COR-L47 (cell line): ENCODE measurements at places on chromosomes 4 and X.

GRCh38 chr4:128782076-128782715 is 27.3 kb upstream of the JADE1 start:
- DNase-seq: peak; percentile 20

DNA sequence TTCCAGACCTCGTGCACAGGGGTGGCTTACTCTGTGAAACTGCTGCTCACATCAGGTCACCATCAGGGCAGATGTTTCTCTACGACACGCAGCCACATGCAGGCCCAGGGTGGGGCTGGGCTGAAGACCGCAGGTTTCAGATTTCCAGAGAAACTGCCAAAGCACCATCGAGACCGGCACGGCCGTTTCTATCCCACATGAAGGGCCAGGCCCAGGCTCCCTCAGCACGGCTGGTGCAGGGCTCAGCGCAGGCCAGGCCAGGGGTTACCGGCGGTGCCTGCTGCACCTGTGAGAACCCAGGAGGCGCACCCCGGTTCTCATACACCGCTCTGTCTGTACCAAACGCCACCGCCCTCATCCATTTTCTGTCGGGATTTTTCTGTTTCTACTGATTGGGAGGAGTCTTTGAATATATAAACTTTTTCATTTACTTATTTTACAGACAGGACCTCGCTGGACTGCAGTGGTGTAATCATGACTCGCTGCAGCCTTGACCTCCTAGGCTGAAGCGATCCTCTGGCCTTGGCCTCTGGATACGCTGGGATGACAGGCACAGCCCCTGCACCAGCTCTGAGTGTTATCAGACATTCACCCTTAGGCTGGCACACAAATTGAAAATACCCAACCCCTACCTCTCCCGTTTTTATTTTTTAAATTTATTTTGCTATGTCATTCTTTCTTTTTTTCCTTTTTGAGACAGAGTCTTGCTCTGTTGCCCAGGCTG is 17.1 kb downstream of the CTBP1 start:
- DNase-seq: no peak

DNA sequence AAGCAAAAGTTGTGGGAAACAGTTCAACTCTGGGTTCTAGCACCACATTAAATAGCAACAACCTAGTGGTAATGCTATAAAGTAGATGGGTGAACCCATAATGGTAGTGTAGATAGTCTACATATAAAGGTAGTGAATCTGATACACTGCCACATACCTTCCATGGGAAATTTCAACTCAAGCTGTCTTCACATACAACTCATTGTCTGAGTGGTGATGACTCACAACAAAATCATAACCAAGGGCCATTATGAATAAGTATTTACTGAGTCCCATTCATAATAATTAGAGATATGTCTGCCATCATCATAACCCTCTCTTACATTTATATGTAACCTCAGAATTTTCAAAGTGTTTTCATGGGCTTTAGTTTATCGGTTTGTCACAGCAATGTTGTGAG is 34.8 kb downstream of the EGF start:
- no peak for DNase-seq

- DNase-seq: no peak
These were observed 26.1 kb downstream of the COQ2 start for GRCh38 chr4:83258461-83258860.

DNA sequence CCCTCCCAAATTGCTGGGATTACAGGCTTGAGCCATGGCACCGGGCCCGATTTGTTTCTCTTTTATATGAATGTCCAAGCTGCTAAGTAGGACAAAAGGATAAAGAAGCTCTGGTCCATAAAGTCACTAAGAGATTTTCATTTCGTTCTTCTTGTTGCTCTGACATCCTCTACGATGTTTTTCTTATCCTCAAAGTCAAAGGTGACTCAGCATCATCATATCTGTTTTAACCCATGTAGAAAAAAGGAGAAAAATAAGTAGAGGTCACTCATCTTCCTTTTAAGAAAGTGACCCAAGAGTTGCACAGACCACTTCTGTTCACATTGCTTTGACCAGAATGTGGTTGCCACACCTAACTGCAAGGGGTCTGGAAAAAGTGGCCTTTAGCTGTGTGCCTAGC is 29.3 kb upstream of the DYNLT3 start:
- no peak for DNase-seq

DNA sequence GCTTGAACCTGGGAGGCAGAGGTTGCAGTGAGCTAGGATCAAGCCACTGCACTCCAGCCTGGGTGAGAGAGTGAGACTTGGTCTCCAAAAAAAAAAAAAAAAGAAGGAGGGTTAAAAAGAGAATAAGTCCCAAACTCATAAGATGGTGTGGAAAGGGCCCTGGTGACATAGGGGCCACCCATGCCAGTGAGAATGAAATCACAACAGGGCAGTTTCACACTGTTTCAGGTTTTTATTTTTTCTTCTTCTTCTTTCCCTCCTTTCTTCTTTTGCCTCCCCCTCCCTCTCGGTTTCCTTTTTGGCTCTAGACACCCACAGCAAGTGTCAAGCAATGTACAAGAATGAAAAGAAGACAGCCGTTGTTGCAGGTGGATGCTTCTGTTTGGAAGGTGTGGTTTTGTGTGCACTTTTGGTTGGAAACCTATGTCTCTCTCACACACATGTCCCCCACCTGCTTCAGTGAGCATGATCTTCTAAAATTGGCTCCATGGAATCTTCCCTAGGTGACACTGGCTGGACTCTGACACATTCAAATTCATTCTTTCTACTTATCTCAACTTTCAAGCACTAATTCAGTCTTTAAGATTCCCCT is 14.4 kb upstream of the TLR8 start:
- no peak for DNase-seq

GRCh38 chrX:30943984-30944383 is 54.9 kb upstream of the TAB3 start:
- no peak for DNase-seq

DNA sequence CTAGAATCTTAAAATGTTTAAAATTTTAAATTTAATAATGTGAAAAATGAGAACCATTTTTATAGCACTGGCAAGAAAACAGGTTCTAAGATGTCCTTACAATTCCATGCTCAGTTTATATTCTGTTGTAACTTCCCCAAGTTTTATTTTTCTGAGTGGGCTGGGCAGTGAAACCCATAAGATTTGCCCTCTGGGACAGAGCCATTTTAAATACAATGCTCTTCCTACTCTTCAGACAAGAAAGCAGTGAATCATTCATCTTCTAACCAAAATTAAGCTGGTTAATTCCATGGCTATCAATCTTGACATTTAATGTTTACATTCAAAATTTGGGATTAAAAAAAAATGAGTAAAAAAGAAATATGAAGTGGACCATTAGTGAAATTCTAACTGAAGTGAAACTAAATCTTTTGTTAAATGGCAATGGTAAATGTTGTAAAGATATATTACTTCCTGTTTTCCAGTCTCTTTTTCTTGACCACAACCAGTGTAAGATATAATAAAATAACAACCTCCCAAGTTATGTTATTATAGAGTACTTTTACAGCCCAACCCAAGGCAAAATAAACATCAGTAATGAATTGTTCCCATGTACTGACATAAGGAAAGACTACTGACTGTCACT is 37.2 kb upstream of the PTPN13 start:
- DNase-seq: no peak

DNA sequence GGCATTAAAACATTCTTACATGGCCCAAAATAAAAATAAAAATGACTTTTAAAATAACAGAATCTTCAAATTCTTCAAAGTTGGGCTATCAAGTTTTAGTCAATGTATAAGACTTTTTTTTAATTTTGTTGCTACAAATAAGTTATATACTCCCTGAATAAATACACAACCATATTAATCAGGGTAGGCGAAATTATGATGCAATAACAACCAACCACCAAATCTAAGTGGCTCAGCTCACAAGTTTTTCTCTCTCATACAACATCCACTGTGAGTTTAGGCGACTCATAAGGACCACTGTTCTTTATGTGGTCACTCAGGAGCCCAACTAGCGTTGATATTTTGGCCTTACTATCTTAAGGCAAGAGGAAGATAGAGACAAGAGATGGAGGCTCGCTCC is 11.2 kb downstream of the NEUROG2 start:
- no peak for DNase-seq

- DNase-seq: no peak
These were observed 94.8 kb upstream of the ADAMTS3 start for GRCh38 chr4:72663828-72664227.

DNA sequence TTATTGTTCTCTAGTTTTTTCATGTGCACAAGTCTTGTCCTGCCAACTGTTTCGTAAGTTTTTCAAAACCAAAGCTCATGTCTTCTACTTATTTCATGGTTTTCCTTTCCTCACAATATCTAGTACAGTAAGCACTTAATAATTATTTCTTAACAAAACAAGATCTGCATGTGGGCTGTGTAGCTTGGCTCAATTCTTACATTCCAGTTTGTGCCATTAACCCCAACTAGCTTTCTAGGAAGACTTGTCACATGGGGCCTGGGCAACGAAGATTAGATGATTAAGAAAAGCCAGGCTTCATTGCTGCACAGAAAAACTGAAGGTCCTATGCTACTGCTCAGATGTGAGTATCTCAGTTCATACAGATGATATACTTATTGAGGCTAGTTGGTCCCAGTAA is 155.3 kb upstream of the TEX13A start:
- no peak for DNase-seq

DNA sequence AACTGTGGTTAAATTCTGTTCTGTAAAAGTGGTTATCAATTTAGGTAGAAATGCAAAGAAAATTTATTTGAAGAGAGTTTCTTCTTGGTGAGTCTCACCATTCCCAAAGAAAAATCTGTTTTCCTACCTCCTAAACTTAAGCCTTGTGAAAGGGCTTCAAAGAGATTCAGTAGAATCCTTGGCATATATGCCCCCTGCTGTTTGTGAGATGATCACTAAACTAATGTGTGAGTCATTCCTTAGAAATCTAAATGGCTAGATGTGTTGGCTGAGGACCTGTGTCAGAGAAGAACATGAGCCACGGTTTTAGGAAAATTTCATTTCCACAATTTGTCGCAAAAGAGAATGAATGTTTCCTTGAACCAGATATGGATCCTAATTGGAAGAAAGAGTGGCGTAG is 260.9 kb downstream of the SLC7A11 start:
- no peak for DNase-seq

DNA sequence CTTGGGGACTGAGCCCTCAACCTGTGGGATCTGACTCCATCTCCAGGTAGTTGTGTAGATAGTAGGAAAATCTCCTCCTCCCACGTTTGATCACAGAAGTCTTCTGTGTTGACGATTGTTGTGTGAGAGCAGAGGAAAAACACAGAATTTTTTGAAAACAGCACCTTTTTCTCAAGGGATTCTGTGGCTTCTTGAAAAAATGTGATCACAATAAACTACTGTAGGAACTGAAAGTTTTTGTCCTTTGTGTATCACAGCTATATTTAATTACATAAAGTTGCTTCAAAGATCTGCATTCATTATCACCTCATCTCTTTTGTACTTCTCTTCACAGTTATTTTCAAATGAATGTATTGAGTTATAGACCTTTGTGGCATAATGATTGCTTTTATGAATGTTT is 85.1 kb downstream of the AFF1 start:
- DNase-seq: no peak

DNA sequence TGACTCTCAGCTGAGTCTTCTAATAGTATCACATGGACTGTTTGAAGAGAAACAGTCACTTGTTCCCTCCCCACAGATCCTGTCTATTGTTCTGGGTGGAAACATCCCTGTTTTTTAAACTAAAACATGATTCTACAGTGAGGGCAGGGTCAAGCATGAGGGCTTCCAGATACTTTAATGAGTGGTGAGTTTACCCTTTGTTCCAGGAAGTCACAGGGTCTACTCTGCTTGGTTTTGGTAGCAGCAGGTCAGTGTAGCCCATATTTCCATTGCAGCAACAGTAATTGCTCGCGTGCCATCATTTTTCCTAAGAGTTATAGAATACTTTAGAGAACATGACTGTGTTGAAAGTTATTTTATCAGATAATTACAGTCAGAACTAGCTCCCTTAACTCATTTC is 87.4 kb downstream of the ZNF732 start:
- no peak for DNase-seq

DNA sequence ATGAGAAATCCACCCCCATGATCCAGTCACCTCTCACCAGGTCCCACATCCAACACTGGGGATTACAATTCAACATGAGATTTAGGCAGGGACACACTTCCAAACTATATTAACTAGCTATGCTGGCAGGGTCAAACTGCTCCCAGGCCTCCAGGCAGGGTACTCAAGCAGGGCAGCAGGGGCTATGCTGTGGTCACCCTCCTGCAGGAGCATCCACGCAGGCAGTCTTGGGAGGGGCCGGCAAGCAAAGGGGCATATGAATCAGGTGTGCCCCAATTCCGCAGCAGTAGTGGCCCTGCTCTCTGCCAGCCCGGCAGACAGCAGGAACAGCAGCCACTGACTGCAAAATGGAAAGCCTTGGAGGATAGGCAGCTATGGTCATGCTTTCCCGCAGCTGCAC is 74.6 kb upstream of the PRDX4 start:
- DNase-seq: no peak

- no peak for DNase-seq
These were observed 76.4 kb upstream of the NHS start for GRCh38 chrX:17298564-17298963.

DNA sequence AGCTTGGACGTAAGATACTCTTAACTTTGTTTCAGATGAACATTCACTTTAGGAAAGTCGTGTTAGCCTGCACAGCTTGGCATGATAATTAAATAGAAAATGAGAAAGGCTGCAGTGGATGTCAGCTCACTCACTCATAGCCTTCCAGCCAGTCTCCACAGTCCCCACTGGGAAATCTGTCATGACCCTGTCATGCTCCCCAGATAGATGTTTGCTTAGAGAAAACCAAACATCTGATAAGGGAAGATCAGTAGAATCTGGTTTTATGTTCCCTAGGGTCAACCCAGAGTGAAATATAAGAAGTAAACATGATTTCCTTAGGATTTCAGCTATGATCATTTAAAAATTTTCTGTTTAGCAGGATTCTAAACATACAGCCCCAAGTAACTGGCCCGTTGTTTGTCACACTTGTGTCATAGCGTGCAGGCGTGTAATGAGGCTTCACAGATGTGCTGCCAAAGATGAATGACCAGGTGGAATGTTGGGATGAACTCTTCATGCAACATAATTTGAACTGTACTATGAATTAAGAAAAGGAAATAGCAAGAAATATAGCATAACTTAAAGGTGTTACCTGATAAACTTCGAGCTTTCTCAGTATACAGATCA is 180.1 kb downstream of the BANK1 start:
- DNase-seq: no peak

GRCh38 chr4:156346959-156347385 is 393.3 kb upstream of the CTSO start:
- no peak for DNase-seq

GRCh38 chr4:30714408-30715031 is 5.6 kb upstream of the PCDH7 start:
- DNase-seq: peak; percentile 52

GRCh38 chr4:108751321-108751720 is 11.5 kb downstream of the ETNPPL start:
- DNase-seq: no peak

DNA sequence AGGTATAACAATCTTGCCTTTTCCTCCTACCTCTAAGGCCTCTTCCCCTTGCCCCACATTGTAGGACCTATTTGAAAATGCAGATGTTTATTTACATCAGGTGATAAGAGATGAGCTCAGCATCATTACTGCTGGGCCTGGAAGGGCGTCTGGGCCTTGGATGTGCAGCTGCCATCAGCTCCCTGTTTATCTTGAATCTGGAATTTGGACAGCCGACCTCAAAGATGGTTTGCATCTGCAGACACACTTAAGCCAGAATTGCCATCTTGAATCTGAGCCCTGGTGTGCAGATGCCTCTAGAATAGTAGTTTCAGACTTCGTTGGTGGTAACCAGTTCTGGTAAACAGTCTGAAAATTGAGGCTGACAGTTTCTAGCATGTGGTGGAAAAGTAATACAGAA is 59.0 kb downstream of the FAM193A start:
- no peak for DNase-seq
